ENCODE measurements at places on chromosomes 3 and 15. TPM values are rescaled to one million over a fixed set of nuclear protein-coding genes. Genes with fewer than 3 reads are reported as not detected.

GRCh38 chr3:71369701-71370391, 213.7 kb downstream of the FOXP1 start:
- peak; percentile 36 for DNase-seq

- no peak for DNase-seq
Measured at GRCh38 chr15:75151214-75152128, 50.2 kb upstream of the C15orf39 start.

GRCh38 chr3:81245043-81245442, 516.4 kb downstream of the GBE1 start:
- DNase-seq: peak; percentile 15

DNA sequence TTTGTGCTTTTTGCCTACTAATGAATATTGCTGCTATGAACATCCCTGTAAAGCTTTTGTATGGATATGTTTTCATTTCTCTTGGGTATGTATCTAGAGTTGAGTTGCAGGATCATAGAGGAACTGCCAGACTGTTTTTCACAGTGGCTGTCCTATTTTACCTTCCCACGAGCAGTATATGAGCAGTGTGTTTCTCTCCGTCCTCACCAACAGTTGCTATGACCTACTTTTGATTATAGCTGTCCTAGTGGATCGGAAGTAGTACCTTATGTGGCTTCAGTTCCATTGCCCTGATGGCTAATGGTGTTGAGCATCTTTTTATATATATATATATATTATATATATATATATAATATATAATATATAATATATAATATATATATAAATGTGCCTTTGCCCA, 25.2 kb downstream of the CDAN1 start:
- no peak for DNase-seq

DNA sequence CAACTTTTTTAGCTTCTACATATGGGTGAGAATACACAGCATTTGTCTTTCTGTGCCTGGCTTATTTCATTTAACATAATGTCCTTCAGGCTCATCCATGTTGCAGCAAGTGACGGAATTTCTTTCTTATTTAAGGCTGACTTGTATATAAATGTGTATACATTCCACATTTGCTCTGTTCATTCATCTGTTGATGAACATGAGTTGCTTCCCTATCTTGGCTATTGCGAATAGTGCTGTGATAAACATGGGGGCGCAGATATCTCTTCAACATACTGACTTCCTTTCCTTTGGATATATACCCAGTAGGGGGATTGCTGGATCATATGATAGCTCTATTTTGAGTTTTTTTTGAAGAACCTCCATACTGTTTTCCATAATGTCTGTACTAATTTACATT, 332.5 kb downstream of the CACNA2D3 start:
- no peak for DNase-seq

GRCh38 chr3:195692354-195692685, 28.5 kb upstream of the MUC20 start:
- peak; percentile 73 for DNase-seq

The TAMM41 gene
- total RNA-seq: 9.7 TPM

DNA sequence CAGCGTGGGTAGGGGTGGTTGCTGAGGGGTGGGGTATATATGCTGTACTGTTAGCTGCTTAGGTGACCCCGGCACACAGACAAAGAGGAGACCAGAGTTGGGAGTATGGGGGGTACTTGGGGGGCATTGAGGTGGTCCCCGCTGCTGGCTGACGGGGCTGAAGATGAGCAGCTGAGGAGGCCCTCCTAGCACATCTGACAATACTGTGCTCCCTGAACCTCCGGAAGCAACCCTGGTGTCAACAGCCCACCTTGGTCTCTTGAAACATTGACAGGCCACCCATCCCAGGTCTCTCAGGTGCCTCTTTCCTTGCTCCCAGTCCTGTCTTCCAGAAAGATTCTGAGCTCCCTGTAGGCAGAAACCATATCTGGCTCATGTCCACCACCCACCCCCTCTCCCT, 19.2 kb upstream of the SEMA3F start:
- no peak for DNase-seq

DNA sequence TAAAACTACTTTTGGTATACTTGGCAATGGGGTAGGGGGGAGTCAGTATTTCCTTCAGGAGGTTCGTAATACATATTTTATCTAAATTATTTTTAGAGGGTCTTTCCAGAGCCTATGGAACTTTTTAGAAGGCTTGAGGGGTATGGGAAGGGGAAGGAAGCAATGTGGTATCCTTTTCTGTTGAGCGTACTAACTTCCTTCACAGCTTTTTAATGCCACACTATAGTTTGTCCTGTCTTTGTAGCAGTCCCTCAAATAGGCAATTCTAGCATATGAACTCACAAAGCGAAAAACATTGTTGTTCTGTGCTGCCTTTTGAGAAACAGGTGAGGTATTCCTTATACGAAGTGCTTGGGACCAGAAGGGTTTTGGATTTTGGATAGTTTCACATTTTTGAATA, 22.3 kb upstream of the P2RY13 start:
- DNase-seq: no peak

GRCh38 chr3:57796261-57796660, 40.2 kb downstream of the SLMAP start:
- DNase-seq: no peak

GRCh38 chr3:12436514-12437220, 47.6 kb upstream of the TSEN2 start:
- DNase-seq: peak; percentile 94

DNA sequence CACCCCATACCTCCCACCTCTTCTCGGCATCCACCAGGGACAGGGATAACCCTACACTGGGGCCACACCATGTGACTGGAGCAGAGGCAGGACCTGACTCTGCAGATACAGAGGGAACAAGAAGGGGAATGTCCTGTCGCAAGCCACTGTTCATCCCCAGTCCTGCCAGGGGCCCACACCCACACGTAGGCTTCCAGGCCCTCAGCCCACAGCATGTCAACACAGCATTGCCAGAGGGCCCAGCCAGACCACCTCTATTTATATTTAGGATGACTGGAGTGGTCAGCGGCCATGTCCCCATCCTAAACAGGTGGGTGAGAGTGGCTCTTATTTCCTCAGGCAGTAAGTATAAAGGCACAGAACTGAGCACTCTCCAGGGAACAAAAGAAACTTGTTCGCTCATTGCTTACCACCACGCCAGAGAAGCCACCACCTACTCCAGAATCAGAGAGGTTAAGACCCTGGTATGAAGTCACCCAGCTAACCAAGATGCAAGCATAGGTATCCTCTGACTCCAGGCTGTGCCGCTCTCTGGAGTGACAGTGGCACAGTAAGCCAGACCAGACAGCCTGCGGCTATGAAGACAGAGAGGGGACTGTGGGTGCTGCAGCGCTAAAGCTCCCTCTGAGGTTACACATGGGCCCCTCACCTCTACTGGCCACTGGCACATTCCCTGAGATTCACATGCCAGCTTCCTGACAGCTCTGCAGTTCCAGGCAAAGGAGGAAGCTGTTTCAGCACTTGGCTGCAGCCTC, 67.9 kb downstream of the LRIG1 start:
- DNase-seq: no peak

The MYEF2 gene
- 2.8 TPM for total RNA-seq
